CD4-positive, alpha-beta memory T cell (primary cell): ENCODE measurements at places on chromosomes 13 and 19. TPM values are rescaled to one million over a fixed set of nuclear protein-coding genes. Genes with fewer than 3 reads are reported as not detected.

FCGBP gene
- total RNA-seq: 74.4 TPM

ZNF30 gene
- 9.7 TPM for total RNA-seq

C2CD4C gene
- total RNA-seq: not detected

NLRP11 gene
- total RNA-seq: not detected

GPR183 gene
- total RNA-seq: 203 TPM

CKM gene
- not detected for total RNA-seq

PSG2 gene
- total RNA-seq: not detected

LGALS4 gene
- 6.1 TPM for total RNA-seq

KIR2DL1 gene
- total RNA-seq: not detected

SNRNP70 gene
- total RNA-seq: 689 TPM

SLC25A42 gene
- 31.6 TPM for total RNA-seq

MRPS12 gene
- total RNA-seq: 26.9 TPM

CRX gene
- total RNA-seq: not detected

LILRA2 gene
- total RNA-seq: 0.35 TPM

GALP gene
- not detected for total RNA-seq

CEACAM21 gene
- 48.7 TPM for total RNA-seq

IGFL1 gene
- not detected for total RNA-seq

WBP4 gene
- total RNA-seq: 8.4 TPM

ZNF850 gene
- 3.7 TPM for total RNA-seq

CHST8 gene
- total RNA-seq: not detected

LONP1 gene
- 64.7 TPM for total RNA-seq
